Fibroblast of lung (primary cell): ENCODE measurements at places on chromosomes 3 and 15. TPM values are rescaled to one million over a fixed set of nuclear protein-coding genes. Genes with fewer than 3 reads are reported as not detected.
A peak's percentile ranks its signal among the peaks of the same experiment; 100 is the strongest.

Gene GABRG3
- not detected in 2 replicates for total RNA-seq

DNA sequence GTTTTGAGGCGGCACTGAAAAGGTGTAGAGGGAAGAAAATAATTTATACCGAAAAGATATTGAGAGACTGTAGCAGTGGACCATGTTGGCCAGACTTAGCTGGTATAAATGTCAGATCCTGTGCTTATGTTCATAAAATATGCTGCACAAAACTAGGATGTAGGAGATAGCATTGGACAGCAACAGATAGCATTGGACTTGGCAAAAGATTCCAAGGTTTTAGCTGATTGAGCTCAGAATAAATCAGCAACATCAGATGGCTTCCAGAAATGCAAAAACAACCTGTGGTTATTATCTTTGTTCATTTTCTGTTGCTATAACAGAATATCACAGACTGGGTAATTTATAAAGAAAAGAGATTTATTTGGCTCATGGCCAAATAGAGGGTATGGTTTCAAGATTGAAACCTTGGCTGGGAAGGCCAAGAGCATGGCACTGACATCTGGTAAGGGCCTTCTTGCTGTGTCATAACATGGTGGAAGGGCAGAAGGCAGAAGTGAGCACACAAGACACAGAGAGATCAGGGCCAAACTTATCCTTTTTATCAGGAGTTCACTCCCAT is 34.7 kb downstream of the SLC28A1 start:
- H3K27me3 ChIP-seq = no peaks in the 10 kb centered on the region
- H3K27ac ChIP-seq = no peak overlapping the region
- no peak overlapping the region for H3K4me3 ChIP-seq
- no peak for DNase-seq

Gene NKTR
- total RNA-seq = 30.3 and 44.6 TPM in 2 replicates

Gene SYNPR
- total RNA-seq = not detected in 2 replicates

Gene TBC1D2B
- 73.3 and 75.5 TPM in 2 replicates for total RNA-seq

DNA sequence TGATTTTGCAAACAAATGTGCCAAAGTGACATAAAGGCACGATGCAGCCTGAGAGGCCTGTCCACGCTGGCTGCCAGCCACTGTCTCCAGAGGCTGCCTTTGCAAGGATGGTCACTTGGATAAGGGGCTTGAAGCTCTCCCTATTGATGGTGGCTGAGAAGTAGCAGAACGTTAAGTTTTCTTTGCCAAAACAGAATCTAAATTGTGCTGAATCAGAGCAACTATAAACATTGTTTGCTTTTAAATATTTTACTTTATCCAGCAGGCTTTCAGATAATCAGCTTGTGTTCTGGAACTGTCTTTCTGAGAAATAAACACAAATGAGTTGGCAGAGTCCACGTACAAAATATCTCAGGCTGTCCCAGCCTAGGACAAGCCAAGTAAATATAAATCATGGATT is 23.8 kb upstream of the CNBP start:
- no peak overlapping the region for H3K27ac ChIP-seq
- H3K4me1 ChIP-seq = peaks cover 6% of the 10 kb centered on the region
- H3K27me3 ChIP-seq = no peaks in the 10 kb centered on the region
- no peaks in the 10 kb centered on the region for H3K36me3 ChIP-seq
- no peak for DNase-seq

- peak overlapping the region; percentile 33 for H3K27ac ChIP-seq
- no peaks in the 10 kb centered on the region for H3K27me3 ChIP-seq
- DNase-seq = peak; percentile 62
- H3K4me1 ChIP-seq = peaks cover 11% of the 10 kb centered on the region
Measured at GRCh38 chr3:159866201-159866746, 122.4 kb upstream of the IL12A start.

GRCh38 chr3:186339180-186339918 is 22.7 kb downstream of the DGKG start:
- no peaks in the 10 kb centered on the region for H3K27me3 ChIP-seq
- no peak overlapping the region for H3K4me3 ChIP-seq
- no peak overlapping the region for H3K27ac ChIP-seq
- DNase-seq = no peak
- H3K36me3 ChIP-seq = no peaks in the 10 kb centered on the region

Gene MAGEL2
- total RNA-seq = under 0.01 TPM in 2 replicates

Gene MAPKAPK3
- 25.4 and 34.3 TPM in 2 replicates for total RNA-seq

Gene COL6A6
- total RNA-seq = under 0.01 and 0.83 TPM in 2 replicates
